ENCODE measurements at places on chromosomes 7 and 10.

GRCh38 chr10:123666318-123667236 is at the start of gene GPR26:
GPR26 (plus strand) TSS chr10:123666355; CDS start chr10:123666408, 53 bp downstream.
- no peak for DNase-seq

DNA sequence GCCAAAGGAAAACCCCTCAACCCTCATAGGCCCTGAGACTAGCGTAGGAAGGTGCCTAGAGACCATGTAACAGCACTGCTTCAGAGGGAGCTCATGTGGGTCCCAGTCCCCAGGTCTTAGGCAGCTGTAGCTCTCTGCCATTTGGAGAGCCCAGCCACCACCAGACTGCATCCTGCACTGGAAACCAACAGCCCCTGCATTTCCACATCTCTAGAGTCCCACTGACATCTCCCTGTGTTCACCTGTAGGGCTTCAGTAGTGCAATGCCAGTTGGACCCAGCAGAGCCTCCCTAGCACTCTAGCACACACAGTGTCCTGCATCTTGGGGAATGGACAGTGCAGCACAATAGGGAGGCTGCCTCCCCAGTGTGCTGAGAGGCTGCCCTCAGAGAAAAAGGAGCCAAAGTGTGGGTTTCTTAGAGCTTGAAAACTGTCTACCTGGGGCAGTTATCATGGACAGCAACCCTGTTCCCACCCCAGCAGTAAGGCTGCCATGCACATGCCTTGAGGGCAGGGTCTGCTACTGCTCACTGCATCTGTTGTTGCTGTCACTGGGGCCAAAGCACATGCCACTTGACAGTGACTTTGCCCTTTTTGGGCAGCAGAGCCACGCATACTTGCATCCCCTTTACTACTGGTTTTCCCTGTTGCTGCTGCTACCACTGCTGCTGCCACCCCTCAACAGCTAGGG is 46.7 kb upstream of the ANTXRL start:
- no peak for DNase-seq

GRCh38 chr7:109343678-109344077 is 774.0 kb downstream of the DNAJB9 start:
- DNase-seq = no peak

- no peak for DNase-seq
Measured at GRCh38 chr7:12431886-12432556, 28.4 kb upstream of the VWDE start.

GRCh38 chr7:4749363-4749762 is 26.1 kb upstream of the AP5Z1 start:
- no peak for DNase-seq

DNA sequence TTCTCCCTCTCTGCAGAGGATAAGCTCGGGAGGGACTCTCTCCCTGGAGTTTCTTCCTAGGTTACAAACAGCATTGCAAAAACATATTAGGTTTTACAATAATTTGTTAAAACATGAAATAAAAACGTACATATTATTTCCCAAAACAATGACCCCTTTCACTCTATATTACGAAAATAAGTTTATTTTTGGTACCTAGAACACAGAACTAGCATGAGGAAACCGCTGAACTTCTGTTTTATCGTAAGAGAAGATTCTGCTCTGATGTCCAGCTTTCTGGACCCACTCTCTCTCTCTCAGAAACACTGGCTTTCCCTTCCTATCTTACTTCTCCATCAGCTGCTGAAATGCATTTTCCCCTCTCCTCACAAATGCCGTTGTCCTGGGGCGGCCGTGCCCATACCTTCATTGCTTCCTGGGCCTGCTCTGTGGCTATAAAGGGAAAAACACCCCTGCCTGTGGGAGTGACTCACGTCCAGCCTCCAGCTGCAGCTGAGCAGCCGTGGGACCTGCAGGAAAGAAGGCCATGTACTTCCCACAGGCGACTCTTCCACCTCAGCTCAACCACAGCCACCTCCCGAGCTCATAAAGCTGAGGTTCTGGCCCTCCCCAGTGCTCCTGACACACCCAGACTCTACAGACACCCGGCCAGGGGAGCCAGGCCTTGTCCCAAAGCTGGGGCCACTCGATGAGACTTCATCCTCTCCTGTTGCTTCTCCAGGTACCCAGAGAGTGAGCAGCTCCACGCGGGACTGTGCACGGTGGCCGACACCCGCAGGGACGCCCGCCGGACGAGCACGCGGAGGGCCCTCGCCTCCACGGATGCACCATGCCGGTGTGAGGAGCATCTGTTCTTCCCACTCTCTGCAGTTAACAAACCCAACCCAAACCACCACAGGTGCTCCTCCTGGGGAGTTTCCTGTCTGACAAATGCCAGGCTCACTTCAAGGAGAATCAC is 3.1 kb downstream of the GPER1 start:
- DNase-seq = no peak

DNA sequence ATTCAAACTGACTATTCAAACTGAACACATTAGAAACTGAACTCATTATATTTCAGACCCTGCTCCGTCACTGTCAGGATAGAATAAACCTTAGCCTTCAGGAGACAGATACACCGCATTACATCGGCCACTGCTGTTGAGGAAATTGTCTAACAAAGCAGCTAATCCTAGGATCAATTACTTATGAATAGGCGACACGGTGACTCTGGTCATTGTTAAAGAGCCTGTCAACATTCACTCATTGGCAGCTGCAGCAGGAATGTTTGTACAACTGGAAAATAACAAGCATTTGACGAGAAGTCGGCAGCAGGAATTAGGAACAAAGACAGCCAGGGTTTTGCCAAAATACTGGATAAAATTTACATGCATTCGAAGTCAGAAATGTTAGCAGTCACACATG is 112.0 kb upstream of the MKX start:
- DNase-seq = no peak

DNA sequence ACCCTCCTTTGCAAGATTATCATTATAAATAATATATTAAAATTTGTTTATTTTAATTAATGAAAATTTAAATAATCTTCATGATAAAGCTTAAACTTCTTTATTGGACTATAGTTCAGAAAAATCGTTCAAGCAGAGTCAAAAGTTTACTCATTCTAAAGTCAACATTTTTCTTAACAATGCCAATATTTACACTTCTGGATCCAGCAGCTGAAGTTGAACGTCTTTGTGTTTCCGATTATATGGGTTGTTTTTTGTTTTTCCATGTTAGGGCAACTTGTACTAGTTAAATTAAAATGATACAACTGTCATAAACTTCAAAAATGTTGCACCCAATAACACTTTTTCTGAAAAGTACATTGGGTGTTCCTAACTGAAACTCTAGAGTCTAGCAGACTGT is 43.8 kb downstream of the GRB10 start:
- DNase-seq = no peak

DNA sequence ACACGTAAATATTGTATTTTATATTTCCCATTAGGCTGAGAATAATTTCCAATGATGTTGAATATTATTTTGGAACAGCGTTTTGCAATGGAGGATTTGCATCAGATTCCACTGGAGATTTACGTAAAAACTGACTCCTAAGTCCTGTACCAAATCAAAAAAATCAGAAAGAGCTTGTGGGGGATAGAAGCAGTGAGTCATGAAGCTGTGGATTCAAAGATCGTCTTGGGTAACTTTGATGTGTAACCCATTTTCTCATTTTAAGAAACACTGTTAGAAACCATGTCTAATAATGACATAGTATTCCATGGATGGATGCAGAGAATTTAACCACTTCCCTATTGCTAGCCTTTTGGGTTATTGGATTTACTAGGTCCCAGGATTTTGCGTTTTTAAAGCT is 158.6 kb downstream of the INHBA start:
- no peak for DNase-seq

DNA sequence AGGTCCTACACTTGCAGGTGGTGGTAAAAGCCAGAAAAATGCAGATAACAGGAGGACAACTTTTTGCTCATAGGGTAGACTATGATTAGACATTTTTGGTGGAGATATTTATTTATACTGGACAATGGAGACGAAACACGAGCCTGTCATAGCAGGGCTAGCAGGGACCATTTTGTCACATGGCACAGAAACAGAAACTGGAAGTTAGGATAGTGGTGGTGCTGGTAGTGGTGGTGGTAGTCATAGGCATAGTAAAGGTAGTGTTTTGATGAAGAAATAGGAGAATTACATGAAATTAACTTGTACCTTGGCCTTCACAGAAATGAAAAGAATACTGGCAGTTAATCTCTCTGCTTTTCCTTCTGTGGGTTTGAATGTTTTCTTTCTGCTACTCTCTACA is 8.8 kb upstream of the MGAM start:
- DNase-seq = no peak

DNA sequence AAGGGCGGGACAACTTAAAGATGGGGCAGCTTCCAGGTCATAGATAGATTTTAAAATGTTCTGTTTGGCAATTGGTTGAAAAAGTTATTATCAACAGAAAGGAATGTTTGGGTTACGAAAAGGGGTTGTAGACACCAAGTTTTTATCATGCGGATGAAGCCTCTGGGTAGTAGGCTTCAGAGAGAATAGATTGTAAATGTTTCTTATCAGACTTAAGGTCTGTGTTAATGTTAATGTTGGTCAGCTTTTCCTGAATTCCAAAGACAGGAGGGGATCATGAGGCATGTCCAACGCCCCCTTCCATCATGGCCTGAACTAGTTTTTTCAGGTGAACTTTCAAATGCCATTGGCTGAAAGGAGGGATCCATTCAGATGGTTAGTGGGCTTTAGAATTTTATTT is 84.2 kb upstream of the KIF5B start:
- no peak for DNase-seq

DNA sequence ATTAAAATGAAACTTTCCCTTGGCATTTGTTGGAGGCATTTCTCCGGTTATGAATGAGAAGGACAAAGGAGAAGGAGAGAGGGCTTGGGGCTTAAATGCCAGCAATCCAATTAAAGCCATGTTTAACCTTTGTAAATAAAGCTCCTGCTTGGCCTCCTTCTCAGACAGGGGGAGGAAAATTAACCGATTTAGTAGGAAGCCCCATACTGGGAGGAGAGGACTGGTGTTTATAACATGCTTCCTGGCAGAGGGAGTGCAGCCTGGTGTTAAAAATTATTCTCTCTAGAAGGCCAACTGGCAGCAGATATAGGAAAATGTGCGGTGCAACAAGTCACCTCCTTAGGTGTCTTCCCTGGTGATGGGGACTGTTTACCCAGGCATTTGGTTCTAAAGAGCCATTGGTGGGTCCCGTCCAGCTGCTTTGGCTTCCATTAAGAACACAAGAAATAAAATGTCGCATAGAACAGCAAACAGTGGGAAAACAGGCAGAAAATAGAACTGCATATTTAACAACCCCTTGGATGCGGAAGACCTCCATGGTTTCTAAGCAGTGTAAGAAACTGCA is 846.5 kb downstream of the TYW1 start:
- DNase-seq = no peak

DNA sequence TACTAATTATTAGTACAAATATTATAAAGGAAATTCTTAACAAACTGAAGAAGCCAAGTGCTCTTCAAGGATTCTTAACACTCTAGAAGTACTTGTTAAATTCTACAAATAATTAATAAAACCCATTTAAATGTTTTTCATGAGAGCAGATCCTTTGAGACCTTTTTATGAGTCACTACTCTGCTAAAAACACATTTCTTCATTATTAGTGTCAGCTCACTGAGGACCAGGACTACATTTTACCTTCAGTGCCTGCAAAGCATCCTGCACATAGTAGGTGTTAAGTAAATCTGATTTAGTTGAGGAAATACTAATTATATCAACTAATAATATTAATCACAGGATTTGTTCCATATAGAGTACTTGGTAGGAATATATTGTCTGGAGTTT is 273.6 kb downstream of the PHTF2 start:
- no peak for DNase-seq

- DNase-seq = no peak
Measured at GRCh38 chr7:80907141-80907601, 11.7 kb downstream of the SEMA3C start.

DNA sequence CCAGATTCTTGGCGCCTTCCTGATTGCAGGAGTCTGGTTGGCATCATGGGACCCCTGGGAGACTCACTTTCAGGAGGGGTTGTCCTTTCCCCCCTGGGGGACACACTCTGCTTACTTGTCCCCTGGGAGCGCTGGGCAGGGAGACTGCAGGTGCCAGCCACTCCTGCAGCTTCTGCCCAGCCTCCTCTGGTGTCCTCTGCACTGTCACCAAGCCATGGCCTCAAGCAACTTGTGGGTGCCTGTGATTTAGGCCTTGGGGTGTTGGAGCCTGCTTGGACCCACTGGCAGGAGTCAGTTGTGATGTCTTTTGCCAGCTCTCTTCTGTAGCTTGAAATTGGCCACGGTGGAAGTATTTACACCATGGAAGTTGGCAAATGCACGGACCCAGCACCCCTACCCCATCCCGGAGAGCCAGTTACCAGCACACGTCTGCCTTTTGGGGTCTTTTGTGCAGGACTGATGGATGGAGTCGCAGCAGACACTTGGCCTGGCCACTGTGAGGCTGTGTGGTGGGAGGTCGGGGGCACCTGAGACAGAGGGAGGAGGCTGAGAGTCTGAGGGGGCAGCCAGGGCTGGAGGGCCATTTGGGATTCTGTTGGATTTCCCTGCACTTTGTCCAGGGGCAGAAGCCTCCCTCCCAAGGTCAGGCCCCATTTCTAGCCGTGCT is 104.7 kb downstream of the LHPP start:
- DNase-seq = no peak

- DNase-seq = no peak
Measured at GRCh38 chr10:108817584-108817983, 1105.7 kb downstream of the XPNPEP1 start.
